ENCODE measurements at places on chromosomes 6 and 20.

DNA sequence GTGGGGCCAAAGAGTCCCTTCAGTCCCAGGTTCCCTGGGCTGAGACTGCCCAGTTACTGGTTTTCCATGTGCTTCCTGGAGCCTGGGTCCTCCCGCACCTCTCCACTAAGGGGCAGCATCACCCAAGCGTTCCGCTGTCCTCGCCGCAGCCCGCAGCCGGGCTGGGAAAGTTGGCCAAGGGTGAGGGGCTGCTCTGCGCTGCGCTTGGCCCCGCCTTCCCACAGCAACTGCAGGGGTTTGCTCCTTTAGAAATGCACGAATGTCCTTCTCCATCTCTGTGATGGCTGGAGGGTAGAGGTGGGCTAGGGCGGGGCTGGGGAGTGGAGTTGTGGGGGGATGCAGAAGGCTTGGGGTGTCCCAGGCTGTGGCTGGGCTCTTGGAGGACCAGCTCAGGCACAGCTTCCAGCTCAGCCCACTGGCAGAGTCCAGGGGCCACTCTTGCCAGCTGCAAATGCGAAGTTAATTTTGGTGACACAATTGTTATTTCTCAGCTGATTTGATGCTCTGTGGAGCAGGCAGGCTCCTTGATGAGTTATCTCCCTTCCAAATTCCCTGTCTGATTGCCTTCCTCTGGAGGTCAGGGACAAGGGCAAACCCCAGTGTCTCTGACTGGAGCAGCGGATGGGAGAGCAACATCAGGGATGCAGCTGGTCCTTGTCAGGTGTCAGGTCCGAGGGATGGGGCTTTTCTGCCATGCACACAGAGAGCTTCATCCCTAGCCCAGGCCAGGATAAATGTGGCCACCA is 63.2 kb downstream of the NOL4L start:
- DNase-seq, result peak; percentile 57

DNA sequence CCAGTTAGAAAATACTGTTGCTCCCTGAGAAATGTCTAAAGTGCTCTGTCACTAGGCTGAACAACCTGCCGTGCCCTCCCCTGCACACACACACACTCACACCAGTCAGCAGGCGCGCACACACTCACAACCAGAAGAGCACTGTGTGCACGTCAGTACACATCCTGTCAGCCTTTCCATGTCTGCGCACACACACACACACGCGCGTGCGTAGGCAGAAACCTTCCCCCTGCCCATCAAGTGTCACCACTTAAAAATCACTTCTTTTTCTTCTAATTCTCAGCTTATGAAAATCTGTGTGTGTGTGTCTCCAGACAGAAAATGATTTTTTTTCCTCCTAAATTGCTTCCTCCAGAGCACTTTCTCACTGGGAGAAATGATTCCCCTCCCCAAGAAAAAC is 100.3 kb downstream of the EDN3 start:
- no peak for DNase-seq

- DNase-seq, result no peak
Measured at GRCh38 chr20:62792940-62793756, 3.1 kb upstream of the MRGBP start.

GRCh38 chr6:34982424-34982852 is 93.4 kb downstream of the ANKS1A start:
- no peak for DNase-seq

DNA sequence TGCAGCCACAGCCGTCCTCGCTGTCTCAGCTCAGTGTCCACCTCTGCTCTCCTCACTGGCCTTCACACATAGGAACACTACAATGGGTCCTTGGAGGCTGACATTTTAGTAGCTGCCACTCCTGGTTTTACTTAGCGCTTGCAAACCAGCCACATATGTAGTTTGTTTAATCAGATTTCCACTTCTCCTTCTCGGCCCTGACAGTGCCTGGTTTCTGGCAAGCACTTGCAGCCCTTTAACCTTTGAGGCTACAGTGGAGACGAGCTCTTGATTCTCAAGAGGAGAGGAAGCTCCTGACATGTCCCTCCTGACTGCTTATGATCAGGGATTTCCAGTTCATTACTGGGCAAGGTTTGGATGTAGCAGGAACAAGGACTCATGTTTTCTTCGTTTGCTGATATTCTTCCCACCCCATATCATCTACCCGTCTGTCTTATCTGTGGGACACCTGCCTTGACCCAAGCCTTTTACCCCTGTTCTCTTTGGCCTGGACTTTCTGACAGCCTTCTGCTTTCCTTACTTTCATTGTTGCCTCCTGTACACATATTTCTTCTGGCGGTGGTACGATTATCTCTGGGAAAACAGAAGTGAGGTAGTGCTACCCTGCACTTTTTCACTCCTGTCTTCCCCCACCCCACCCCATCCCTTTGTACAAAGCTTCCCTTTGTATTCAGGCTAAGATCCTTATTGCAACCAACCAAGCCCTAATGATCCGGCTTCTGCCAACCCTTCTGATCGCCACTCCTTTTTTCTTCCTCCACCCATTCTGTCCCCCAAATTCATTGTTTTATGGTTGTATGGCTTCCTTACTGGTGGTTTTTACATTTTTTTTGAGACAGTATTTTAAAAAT is 31.2 kb downstream of the CEP43 start:
- no peak for DNase-seq

- DNase-seq, result no peak
Measured at GRCh38 chr6:1652842-1653241, 43.1 kb downstream of the FOXC1 start.

GRCh38 chr6:125197795-125198269 is 44.3 kb downstream of the TPD52L1 start:
- DNase-seq, result no peak

GRCh38 chr6:155604991-155605390 is 149.4 kb upstream of the NOX3 start:
- no peak for DNase-seq

- no peak for DNase-seq
Measured at GRCh38 chr6:13302751-13303667, 25.3 kb downstream of the TBC1D7 start.

DNA sequence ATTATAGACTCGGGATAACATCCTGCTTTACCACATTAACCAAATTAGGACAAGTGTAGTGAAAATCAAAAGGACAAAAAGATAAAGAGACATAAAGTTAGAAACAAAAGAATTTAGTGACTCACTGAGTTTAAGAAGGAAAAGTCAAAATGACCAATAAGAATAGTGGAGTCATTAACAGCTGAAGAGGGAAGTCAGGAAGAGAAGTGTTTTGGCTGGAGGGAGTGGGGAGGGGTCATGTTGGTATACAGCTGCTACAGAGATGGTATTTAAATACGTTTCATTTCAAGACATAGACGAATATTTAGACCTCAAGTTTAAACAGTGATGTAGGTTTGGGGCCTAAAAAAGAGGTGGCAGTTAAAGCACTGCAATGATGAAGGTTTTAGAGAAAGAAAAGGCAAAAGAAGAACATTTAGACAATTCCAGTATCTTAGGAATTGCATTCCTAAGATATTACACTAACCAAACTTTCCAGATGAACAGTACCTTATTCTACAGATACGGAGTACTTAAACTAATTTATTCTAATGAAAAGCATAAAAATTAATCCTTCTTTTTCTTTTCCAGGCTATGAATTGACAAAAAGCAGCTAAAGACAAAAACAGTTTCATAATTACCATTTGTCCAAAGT is 10.6 kb downstream of the FKBP5 start:
- no peak for DNase-seq

DNA sequence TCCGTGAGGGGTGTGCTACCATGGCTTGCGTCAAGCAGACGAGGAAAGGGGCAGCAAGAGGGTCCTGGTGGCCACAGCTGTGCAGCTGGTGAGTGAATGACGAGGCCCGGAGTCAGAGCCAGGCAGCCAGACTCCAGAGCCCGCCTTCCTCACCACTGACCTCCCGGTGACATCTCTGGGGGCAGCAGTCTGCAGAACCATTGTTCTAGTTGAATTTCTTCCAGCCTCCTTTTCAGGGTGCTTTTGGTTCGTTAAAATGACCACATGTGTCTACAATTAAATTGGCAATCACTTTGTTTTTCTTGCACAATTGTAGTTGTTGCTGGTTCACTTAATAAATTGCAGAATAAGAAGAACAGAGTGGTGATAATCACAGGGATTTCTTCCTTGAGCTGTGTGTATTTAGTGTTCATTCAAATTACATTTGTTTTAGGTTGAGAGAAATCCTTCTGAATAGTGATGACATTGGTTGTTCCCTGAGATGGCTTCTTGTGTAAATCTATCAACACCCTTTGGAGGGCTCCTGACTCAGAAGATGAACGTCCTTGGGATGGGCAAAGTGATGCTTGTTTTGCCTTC is 96.4 kb downstream of the TULP4 start:
- no peak for DNase-seq

GRCh38 chr6:15927531-15928225 is 201.2 kb upstream of the MYLIP start:
- no peak for DNase-seq

GRCh38 chr6:163635731-163636364 is 221.3 kb downstream of the QKI start:
- no peak for DNase-seq

- no peak for DNase-seq
Measured at GRCh38 chr6:42571611-42572342, 7.9 kb downstream of the UBR2 start.

DNA sequence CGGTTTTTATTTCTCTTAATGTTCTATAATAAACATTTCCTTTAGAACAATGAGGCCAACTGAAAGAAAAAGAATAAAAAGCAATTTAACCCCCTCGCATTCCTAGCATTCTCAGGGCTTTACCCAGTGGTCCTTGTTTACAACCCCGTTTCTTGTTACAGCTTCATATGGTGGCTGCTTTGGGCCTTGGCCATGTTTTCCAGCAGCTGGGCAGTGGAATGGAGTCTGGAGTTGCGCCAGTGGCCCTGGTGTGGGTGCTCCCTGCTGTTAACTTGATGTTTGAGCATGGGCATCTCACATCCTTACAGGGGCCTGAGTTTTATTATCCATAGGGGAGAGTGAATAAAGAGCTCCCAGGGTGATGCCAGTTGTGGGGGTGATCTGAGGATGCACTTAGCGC is 18.8 kb downstream of the EFCAB8 start:
- DNase-seq, result no peak

DNA sequence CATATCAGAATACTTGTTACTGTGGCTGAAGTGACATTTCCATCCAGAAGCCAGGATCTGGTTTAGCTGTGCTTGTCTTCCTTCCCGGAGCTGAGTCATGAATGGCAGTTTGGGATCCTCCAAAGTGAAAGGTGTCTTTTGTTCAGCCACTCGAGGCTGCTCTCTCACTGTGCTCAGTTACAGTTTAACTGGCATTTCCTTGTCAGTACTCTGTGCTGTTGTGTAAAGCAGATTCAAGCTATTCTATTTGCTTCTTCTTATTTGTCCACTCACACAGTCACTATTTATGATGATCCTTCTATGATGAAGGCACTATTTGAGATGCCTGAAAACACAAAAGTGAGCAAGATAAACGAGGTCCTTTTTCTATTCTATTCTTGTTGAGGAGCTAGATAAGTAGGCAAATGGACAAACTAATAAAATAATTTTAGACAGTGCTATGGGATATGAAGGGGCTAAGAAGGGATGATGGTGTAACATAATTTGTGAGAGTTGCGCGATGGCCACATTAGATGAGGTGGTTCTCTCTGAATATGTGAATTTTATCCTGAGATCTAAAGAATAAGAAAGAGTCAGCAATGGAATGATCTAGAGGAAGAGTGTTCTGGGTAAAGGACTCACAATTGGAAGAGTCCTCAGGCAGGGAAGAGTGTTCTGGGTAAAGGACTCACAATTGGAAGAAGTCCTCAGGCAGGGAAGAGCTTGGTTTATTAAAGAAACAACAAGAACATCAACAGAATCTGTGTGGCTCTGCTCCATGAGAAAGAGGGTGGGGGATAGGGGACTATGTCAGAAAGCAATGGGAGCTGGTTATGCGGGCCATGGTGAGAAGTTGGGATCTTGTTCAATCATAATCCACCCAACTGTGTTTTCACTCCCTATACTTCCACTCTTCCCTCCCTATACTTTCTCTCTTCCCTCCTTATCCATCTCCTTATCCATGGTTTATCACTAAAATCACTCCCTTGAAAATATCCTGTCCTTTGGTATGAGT is 40.1 kb downstream of the CYP24A1 start:
- no peak for DNase-seq

- no peak for DNase-seq
Measured at GRCh38 chr6:143608906-143609305, 68.9 kb upstream of the PHACTR2 start.

DNA sequence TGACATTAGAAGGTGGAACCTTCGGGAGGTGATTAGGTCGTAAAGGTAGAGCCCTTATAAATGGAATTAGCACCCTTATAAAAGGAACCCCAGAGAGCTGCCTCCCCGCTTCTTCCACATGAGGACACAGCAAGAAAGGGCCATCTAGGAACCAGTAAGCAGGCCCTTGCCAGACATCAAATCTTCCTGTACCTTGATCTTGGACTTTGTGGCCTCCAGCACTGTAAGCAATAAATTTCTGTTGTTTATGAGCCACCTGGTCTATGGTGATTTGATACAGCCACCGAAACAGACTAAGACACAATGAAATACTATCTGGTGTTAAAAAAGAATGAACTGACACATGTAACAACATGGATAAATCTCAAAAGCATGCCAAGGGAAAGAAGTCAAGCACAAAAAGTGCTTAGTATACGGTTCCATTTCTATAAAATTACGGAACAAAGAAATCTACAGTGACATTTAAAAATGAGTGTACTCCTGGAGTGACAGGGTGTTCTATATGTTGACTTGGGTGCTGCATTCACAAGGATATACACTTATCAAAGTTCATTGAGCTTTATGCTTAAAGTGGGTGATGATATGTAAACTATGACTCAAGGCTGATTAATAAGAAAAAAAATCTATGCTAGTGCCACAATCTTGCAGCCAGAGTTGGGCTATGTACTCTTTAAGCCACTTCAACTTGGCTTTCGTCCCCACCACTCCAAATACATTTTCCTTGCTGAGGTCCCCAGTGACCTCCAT is 18.4 kb downstream of the SERPINB1 start:
- DNase-seq, result no peak

DNA sequence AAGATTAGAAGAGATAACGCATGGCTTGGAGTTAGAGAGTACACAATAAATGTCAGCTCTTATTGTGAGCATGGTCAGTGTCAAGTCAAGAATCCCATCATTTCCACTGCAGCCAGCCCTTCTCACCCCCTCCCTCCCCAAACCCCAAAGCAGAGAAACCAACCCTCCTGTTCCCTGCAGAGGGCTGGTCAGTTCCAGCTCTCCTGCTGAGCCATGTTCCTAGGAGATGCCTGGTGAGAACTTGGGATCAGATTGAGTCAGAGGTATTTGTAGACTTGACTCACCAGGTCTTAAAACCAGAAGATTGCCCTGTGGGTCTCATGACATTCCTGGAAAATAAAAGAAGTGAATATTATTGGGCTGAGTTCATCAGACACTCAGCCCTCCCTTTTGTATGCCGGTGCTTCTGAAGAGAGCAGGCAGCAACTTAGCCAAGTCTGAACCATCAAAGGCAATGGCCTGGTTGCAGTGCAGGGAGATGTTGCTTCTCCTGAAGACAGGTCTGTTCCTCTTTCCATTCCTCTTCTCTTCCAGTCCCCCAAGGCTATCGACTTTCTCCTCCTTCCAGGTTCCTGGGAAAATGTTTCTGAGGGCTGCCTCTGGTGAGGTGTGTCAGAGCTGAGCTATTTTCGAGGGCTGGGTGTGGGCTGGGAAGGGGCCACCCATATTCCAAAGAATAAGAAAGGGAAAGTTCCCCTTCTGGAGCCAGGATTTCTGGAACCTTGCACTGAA is 278.2 kb upstream of the SUPT3H start:
- DNase-seq, result no peak

All from central memory CD8-positive, alpha-beta T cell (primary cell).